ENCODE measurements at places on chromosomes 6 and 20.

DNA sequence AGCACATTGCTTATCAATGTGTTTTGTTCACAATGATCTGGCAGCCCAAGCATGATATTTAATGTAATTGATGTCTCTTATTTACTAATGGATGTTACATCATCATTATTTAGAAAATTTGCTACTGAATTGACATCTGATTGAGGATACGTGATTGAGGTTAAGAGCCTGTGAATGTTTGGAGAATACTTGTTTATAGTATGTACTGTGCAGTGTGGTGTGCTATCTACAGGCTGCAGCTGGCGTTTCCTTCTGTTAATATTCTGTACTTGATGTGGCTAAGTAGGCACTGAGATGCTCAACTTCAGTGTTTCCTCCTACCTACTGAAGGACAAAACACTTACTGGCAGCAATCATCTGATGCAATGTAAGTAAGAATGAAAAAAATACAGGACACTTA, 709.6 kb upstream of the FLRT3 start:
- no peak for DNase-seq

- no peak for DNase-seq
Measured at GRCh38 chr6:2508071-2508470, 242.7 kb downstream of the MYLK4 start.

GRCh38 chr6:118712969-118713368, 61.6 kb upstream of the CEP85L start:
- no peak for DNase-seq

GRCh38 chr6:163460307-163460782, 45.8 kb downstream of the QKI start:
- DNase-seq, result no peak

- DNase-seq, result no peak
Measured at GRCh38 chr20:59455402-59456341, 148.7 kb upstream of the PHACTR3 start.

DNA sequence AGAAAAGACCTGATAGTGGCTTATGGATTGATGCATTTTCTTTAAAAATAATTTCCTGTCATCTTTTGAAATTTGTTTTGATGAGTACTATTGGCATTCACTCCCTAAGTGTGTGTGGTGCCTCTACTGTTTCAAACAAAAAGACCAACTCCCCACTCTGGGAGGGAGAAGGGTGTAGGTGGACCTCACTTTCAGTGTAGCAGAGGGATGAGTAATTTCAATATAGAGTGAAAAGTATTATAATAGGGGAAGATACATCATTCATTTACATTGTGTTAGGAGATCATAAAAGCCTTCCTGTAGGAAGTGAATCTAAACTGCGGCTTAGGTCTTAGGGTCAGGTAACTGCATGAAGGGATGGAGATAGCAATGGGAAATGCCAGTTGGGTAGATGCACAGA, 46.4 kb downstream of the SAMD3 start:
- DNase-seq, result no peak

DNA sequence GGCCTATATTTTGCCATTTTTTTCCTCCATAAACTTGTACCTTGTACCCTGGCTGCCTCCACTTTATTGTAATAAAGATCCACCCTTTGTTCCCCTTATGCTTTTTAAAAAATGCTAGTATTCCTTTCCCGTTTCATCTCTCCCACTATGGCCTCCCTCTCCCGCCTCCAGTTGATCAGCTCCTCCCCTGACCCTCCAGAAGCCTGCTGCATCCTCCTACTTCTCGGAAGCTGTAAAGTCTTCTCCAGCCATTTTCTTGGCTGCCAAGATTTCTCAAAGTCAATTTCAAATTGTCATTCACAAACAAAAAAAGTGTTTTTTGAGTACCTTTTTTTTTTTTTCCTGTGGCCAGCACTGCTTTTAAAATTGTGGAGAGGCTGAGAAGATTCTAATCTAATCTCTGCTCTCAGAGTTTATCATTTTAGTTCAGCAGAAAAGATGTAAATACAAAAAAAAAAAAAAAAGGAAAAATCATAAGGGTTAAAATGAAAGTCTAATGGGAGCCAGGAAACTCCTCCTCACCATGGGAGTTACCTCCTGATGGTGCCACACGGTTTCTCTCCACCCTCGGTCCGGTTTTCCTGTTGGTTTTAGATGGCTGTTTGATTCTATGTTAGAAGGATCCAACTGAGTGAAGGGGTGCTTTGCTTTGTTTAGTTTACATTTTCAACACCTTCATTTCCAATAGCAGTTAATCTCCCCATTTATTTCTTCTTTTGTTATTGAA, 103.0 kb upstream of the KCNK16 start:
- no peak for DNase-seq

Data from DMS153 (cell line).